ENCODE measurements at places on chromosomes 7 and 10.
A peak's percentile ranks its signal among the peaks of the same experiment; 100 is the strongest.

DNA sequence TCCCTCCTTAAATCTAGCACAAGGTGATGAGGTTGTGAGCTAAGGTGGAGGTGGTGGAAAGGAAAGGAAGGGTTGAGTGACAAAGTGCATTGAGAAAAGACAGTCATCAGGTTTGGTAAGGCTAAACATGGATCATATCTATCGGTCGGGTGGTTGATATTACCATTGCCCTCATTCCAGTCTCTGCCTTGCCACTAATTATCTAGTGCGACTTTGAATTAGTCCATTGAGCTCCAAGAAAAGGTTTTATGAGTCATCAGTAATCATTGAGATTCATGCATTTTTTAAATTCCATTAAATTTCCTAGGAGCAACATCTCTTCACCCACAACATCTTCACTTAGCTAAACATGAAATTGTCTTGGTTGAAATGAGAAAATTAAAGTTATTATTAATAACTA is 68.9 kb upstream of the FRMD4A start:
- DNase-seq, result no peak

DNA sequence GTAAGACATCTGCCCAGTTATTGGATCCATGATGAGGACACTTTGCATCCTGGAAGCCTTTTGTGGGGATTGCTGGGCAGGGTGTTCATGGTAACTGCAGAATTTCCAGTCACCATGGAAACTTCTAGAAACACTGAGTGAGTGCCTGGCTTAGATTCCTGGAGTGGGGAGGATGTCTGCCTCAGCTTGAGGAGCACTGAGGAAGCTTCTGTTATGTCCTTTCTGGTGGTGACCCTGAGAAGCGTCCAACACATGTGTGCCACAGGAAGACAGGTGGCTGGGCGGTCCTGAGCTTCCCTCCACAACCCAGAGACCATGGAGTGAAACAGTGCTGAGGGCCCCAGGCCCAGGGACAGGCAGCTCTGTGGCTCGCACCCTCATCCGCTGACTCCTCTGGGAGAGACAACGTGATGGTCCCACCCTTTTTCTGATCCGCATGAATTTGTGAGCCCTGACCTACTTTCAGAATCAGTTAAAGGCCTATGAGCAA is 191.8 kb upstream of the CXCL12 start:
- DNase-seq, result no peak

GRCh38 chr7:141072548-141073172 is 1.2 kb upstream of the TMEM178B start:
- DNase-seq, result peak; percentile 84

DNA sequence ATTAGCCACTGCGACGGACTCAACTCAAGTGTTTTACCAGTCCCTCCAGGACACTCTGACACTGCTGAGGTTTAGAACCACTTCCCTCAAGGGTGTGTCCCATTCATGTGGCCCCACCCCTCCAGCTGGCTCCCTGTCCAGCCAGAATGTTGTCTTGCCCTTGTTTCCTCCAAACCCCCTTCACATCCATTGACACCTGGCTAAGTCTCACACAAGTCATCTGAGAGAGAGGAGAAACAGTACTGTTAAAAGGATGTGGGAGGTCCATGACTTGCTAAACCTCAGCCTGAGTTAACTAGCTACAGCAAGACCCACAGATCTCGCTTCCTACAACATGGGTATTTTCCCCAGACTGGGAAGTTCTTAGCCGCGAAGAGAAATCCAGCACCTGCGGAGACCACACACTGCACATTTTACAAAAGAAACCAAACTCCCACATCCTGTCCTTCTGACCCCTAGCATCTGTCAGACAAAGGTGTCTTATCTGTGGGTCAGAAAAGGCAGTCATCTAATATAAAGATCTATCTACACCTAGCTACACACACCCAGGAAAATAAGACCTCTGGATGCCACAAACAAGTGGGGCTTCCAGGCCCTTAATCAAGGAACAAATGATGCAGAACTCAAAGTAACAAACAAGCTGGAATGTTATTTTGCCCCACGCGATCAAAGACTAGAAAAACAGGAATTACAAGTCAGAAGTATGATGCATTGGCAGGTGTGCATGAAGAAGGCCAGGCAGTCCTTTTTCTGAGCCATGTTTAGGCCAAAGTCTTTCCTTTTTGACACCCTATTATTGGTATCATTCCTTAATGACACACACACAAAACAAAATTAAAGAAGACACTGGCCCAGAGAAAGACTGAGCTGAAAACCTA is 13.9 kb downstream of the OSBPL3 start:
- no peak for DNase-seq

DNA sequence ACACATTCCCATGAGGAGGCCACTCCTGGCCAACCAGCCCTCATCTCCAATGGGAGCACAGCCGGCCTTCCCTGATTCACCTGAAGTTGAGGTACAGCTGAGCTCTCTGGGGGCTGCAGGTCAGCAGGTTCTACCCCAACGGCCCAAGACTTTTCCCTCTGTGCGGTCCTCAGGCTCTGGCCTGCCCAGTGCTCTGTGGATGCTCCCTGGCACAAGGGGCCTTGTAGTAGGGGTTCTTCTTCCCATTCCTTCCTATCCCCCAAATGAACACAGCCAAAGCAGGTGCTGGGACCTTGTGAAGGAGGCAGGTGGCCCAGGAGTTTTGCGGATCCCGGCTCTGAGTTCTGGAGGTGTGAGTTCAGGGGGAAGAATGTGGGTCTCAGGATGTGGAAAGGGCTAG is 72.2 kb downstream of the PLXNA4 start:
- no peak for DNase-seq

- DNase-seq, result no peak
Measured at GRCh38 chr10:110174201-110174600, 33.2 kb upstream of the MXI1 start.

GRCh38 chr7:76327610-76328009 is 25.1 kb downstream of the HSPB1 start:
- DNase-seq, result peak; percentile 49

DNA sequence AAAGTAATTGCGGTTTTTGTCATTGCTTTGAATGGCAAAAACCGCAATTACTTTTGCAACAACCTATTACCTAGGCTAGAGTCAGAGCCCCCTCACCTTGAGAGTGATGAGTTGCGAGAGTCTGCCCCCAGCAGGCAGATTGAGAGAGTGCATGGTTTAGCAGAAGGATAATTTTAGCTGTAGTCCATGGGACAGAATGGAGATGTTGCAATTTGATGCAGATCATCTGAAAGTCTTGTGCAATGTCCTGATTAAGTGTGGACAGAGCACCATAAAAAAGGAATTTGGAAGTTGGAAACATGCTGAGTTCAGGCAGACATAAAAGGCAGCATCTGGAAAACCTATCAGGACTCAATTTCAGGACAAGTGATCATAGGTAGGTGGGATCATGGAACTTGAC is 48.7 kb downstream of the GPR141 start:
- peak; percentile 51 for DNase-seq

- no peak for DNase-seq
Measured at GRCh38 chr10:124998624-124999291, 56.8 kb downstream of the ZRANB1 start.

GRCh38 chr7:94149789-94150545 is 145.8 kb upstream of the BET1 start:
- no peak for DNase-seq

DNA sequence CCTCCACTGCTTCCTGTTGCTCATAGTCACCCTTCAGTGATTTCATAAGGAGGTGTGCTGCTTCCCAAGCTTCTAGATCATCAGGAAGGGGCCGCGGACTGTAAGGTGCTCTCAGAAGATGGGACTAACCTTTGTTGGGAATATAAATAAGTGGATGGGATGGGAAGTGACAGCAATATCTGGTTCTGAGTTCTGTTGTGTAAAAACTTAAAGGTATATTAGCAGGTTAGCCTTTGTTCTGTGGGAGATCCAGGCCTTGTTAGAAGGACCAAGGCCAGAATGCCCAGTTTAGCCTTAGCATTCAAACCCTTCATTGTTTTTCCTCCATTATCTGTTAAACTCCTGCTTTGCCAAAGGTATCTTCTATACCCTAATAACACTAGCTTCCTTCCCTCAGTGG is 12.4 kb downstream of the BUB3 start:
- DNase-seq, result no peak

DNA sequence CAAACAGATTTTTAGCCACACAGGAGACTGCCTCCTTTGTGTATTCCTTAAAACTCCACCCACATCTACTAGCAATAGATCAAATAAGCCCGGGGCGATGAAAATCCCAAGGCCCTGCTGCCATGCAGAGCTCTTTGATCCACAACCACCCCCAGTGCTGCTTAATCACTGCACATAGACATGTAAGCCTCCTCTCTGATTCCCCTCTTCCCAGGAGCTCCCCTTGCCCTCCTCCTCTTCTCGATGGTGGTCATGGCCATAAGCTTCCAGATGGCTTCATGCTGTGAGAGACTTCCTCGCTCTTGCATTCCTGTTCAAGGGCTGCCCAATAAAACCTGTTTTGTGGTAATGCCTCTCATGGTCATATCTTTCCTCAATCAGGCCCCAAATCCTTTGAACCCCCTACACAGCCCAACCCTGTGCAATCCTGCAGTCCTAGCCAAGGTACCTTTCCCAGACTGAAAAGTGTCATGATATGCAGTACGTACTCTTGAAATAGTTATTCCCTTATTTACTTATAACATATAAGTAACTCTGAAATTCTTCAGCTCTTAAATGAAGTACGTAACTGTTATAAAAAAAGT is 158.5 kb downstream of the CACNA2D1 start:
- no peak for DNase-seq

- DNase-seq, result no peak
Measured at GRCh38 chr10:105793071-105793470, 1152.0 kb downstream of the SORCS3 start.

GRCh38 chr10:103893817-103894216 is 24.2 kb downstream of the STN1 start:
- DNase-seq, result no peak

DNA sequence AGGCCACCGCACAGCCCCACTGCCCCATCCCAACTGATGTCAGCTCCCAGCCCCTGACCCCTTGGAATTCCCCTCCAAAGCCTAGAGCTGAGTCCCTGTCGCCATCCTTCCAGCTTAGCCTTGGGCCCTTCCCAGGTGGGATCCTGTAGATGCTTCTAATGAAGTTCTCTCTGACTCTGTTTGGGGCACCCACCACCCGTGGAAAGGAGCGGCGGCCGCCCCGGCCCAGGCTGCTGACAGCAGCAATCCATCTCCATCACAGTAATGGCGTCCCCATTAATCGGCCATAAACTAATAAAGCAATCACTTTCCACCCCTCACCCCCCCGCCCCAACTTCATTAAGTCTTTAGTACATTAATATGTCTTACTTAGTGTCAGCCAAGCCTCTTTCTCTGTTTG is 25.6 kb downstream of the KAZALD1 start:
- DNase-seq, result no peak

DNA sequence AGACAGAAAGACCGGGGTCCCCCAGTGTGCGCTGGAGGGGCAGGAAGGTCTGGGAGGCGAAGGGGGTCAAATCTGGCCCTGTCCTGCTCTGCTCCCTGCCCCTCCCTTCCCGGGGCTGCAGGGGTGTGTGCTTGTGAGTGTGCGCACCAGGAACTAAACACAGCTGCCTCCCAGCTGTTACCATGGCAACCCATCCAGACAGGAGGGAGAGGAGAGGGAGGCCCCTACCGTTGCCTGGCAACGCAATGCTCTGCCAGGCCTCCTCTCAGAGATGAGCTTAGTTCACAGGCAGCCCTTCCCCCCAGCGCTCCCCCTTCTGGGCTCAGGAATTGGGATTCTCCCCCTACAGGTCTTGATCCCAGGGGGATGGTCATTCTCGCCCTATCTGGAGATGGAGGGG is 6.1 kb downstream of the NYAP1 start:
- DNase-seq, result peak; percentile 100

- no peak for DNase-seq
Measured at GRCh38 chr10:32105782-32106382, 49.7 kb upstream of the KIF5B start.
